Posterior vena cava (tissue), 2 donors: ENCODE measurements at places on chromosomes 4 and X.

DNA sequence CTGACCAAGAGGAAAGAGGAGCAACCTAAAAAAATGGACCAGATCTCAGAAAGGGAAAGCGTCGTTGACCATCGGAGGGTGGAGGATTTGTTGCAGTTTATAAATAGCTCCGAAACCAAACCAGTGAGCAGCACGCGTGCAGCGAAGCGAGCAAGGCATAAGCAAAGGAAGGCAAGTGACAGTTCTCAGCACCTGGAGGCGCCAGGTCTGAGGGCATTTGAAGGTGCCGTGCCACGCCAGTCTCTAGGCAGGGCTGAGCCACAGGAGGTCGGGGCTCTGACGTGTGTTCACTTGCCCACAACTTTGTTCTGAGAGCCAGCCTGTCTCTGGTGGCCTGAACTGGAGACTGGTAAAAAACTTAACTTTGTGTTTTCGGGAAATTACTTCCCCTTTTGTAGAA, 59.7 kb downstream of the TNIP2 start:
- DNase-seq, result no peak

GRCh38 chrX:44580466-44580865, 37.8 kb upstream of the FUNDC1 start:
- no peak for DNase-seq

- DNase-seq, result no peak
Observed at GRCh38 chr4:95660719-95661118, 111.9 kb upstream of the UNC5C start.

DNA sequence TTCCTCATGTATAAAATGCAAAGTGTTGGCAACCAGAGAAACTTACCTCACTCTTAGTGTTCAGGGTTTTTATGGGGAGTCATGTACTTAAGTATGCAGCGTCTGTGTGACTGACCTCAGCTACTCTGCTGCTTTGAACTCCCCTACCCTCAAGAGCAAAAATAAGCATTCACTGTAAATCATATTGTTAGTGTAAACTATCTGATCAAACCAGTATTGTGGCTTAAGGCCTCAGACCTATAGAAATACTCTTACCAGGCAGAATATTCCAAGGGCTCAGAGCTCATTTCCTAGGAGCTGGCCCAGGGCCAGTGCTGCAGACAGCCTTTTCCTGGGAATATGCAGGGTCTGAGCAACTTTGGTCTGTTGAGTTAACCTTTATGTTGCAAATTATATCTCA, 453.1 kb downstream of the CCSER1 start:
- DNase-seq, result no peak

GRCh38 chr4:8648296-8648695, 55.7 kb downstream of the CPZ start:
- peak; percentile 74 for DNase-seq

DNA sequence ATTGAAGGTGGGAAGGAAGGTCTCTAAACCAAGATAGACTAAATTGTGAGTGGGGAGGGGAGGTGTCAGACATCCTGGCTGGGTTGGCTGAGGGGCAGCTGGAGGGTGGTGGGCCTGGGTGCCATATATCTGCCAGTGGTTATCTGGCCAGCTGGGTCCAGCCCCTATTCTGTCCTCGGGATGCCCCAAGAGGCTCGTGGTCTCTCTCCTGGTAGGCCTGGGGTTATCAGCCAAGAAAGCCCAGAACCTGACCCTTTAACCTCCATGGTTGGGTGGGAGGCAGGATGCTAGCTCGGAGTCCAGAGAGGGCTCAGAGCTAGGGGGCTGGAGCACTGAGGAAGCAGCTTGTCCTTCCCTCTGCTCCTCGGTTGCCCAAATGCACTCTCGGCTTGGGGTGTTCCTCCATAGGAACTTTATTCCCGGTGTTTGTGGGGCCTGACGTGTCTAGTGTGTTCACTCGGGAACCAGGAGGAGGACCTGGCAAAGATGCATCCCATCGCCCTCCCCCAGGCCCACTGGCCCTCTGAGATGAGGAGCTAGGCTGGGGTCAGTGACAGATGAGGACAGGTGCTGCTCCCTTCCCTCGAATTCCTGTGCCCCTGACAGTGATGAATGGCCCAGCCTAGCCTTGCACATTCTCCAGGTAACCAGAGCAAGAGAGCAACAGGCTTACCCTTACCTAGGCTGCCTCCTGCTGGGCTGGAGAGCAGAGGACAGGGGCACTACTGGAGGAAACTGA, 5.2 kb upstream of the EFNB1 start:
- DNase-seq, result peak; percentile 60

GRCh38 chr4:148286012-148286411, 156.2 kb downstream of the NR3C2 start:
- DNase-seq, result no peak

DNA sequence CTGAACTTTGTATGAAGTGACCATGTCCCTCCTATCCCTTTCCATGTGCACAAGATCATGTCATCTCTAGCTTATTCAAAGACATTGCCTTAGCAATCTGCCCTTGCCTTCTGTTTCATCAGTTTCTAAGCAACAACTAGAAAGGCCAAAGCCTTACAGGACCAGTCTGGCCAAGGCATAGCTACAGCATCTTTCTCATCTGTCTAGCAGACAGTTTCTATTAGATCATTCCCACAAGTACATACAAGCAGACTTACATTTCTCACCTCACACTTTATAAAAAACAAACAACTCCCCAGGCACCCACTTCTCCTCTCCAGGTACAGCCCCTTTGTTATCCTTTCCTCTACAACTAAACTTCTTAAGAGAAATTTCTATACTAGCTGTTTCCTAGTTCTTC, 188.7 kb upstream of the AADAT start:
- no peak for DNase-seq

GRCh38 chrX:40966213-40966820, 118.9 kb upstream of the USP9X start:
- no peak for DNase-seq

DNA sequence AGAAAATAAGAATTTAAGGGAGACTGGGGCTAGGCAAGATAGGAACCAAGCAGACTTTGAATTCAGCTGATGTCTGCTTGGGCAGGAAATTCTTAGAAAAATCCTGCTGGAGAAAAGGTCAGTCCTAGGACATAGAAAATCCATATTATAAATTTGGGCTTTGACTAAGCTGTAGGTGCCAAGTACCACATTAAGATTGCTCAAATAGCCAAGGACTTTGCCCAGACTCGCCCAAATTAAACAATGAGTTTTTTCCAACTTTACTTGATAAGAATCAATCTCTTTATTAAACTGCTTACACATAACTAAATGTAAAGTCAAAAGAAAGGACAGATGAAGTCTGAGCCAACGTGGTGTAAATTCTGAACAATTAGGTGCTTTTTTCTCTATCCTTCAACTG, 95.4 kb downstream of the FUNDC1 start:
- no peak for DNase-seq

- no peak for DNase-seq
Observed at GRCh38 chr4:88747351-88747750, 49.7 kb upstream of the NAP1L5 start.

DNA sequence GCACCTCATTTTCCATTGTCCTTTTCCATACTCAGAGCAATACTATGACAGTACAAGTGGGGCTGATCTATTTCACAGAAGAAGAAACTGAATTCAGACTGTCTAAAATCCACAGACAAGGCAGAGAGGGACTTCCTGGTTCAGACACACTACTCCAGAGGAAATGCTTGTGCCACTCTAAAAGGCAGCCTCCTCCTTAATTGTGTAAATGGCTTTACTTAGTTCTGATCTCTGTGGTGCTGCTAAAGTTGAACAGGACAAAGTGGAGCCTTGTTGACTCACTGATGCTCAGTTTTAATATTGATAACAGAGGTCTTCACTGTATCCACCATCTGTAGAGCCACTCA, 122.4 kb downstream of the KIT start:
- DNase-seq, result no peak

DNA sequence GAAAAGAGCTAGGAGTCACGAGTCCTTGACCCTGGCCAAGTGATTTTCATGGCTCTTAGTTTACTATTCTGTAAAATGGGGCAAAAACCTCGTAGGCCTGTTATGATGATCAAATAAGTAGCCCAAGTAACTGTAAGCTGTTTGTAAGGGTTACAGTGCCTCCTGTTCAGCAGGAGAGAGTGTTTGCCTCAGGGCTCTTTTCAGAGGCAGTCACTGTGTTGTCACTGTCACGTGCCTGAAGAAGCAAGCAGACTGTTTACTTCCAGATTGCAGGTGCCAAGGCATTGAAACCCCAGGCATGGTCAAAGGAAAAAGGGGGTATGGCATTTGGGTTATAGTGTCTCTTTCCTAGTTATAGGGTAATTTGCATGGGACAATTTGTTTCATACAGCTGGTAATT, 4.5 kb downstream of the RAB39B start:
- no peak for DNase-seq

GRCh38 chrX:31545191-31545590, 473.4 kb upstream of the FTHL17 start:
- DNase-seq, result no peak
